Activated T-cell treated with anti-CD3 and anti-CD28 coated beads, Interleukin-2, amount 50 U/mL, for 72 hours (primary cell): ENCODE measurements at places on chromosomes 7 and 10. TPM values are rescaled to one million over a fixed set of nuclear protein-coding genes. Genes with fewer than 3 reads are reported as not detected.
A peak's percentile ranks its signal among the peaks of the same experiment; 100 is the strongest.

- H3K4me1 ChIP-seq, result no peaks in the 10 kb centered on the region
- no peak overlapping the region for H3K4me3 ChIP-seq
- H3K36me3 ChIP-seq, result no peaks in the 10 kb centered on the region
- H3K27me3 ChIP-seq, result no peaks in the 10 kb centered on the region
- no peak for DNase-seq
These were observed 14.5 kb downstream of the CTTNBP2 start for GRCh38 chr7:117858712-117859111.

- H3K4me1 ChIP-seq, result no peaks in the 10 kb centered on the region
- H3K4me3 ChIP-seq, result no peak overlapping the region
- no peak overlapping the region for H3K27ac ChIP-seq
- no peaks in the 10 kb centered on the region for H3K36me3 ChIP-seq
These were observed 38.7 kb downstream of the GPR26 start for GRCh38 chr10:123704812-123705211.

DNA sequence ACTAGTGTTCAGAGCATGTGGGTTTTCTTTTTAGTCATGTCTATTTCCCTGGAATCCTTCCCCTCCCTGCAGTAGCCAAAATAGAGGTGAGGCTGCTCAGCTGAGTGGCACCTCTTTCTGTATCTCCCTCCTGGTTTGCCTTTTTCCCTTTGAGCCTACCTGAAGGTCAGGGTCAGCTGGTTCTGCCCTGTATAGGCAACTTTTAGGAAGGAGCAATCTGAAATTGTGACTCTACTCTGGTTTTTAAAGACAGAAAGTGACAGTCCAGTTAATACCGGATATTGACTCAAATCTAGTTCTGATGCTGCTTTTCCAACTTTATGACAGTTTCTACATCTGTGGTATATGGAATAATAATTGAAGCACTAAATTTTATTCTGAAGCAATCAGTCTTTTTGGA, 26.0 kb downstream of the CCM2 start:
- H3K4me1 ChIP-seq, result peaks cover 89% of the 10 kb centered on the region
- H3K4me3 ChIP-seq, result peak overlapping the region; percentile 71
- H3K36me3 ChIP-seq, result peaks cover 37% of the 10 kb centered on the region
- H3K27ac ChIP-seq, result peak overlapping the region; percentile 66
- DNase-seq, result no peak

- DNase-seq, result no peak
- H3K27ac ChIP-seq, result no peak overlapping the region
- H3K4me3 ChIP-seq, result no peak overlapping the region
- no peaks in the 10 kb centered on the region for H3K36me3 ChIP-seq
- H3K27me3 ChIP-seq, result peaks cover 26% of the 10 kb centered on the region
These were observed 33.6 kb downstream of the KIAA1217 start for GRCh38 chr10:24242562-24242961.

- peak overlapping the region; percentile 66 for H3K4me3 ChIP-seq
- H3K4me1 ChIP-seq, result peaks cover 23% of the 10 kb centered on the region
- DNase-seq, result peak; percentile 23
- H3K36me3 ChIP-seq, result peaks cover 10% of the 10 kb centered on the region
These were observed 162.0 kb downstream of the KLF6 start for GRCh38 chr10:3622845-3623621.

- H3K4me3 ChIP-seq, result no peak overlapping the region
- peaks cover 21% of the 10 kb centered on the region for H3K27me3 ChIP-seq
- no peaks in the 10 kb centered on the region for H3K4me1 ChIP-seq
- H3K36me3 ChIP-seq, result no peaks in the 10 kb centered on the region
- DNase-seq, result no peak
- no peak overlapping the region for H3K27ac ChIP-seq
These were observed 238.2 kb upstream of the AGK start for GRCh38 chr7:141312828-141313521.

DNA sequence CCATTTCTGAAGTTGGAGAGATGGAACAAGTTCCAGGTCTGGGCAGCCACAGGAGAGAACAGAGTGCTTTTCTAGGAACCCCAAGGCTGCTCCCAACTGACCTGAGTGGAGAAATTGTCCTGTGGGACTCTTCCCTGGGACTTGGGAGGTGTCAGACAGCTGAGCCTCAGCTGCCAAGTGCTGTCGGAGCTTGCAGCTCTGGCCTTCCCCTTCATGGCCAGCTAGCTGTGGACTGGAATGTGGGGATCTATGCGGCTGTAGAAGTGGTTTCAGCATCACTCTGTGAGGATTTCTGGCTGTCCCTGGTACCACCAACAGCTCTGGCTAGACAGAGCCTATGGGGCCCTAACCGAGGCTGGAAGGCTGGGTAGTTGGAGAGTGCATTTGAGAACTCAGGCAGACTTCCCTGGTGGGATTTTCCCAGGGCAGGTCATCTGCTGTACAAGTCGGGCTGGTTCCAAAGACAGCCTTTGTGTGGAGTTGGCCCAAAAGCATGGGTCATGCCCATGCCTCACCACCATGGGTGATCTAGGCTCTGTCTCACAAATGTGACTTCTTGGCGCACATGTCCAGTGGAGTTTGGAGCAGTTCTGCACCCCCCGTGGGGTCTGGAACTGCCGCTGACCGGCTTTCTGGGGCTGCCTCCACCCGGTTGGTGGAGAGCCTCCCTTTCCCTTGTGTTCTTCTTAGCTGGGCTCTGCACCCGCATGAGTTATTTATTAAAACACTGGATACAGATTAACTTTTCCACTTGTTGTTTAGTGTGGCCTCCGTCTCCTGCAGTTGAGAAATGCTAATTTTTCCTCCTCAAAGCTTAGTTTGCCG, 10.9 kb downstream of the SUFU start:
- H3K4me1 ChIP-seq, result peaks cover 12% of the 10 kb centered on the region
- no peak for DNase-seq
- H3K27me3 ChIP-seq, result no peaks in the 10 kb centered on the region
- no peak overlapping the region for H3K4me3 ChIP-seq

- H3K27me3 ChIP-seq, result no peaks in the 10 kb centered on the region
- no peaks in the 10 kb centered on the region for H3K36me3 ChIP-seq
- no peak overlapping the region for H3K27ac ChIP-seq
- H3K4me3 ChIP-seq, result no peak overlapping the region
- no peak for DNase-seq
- H3K4me1 ChIP-seq, result no peaks in the 10 kb centered on the region
These were observed 170.4 kb downstream of the BMPER start for GRCh38 chr7:34075523-34076370.

DNA sequence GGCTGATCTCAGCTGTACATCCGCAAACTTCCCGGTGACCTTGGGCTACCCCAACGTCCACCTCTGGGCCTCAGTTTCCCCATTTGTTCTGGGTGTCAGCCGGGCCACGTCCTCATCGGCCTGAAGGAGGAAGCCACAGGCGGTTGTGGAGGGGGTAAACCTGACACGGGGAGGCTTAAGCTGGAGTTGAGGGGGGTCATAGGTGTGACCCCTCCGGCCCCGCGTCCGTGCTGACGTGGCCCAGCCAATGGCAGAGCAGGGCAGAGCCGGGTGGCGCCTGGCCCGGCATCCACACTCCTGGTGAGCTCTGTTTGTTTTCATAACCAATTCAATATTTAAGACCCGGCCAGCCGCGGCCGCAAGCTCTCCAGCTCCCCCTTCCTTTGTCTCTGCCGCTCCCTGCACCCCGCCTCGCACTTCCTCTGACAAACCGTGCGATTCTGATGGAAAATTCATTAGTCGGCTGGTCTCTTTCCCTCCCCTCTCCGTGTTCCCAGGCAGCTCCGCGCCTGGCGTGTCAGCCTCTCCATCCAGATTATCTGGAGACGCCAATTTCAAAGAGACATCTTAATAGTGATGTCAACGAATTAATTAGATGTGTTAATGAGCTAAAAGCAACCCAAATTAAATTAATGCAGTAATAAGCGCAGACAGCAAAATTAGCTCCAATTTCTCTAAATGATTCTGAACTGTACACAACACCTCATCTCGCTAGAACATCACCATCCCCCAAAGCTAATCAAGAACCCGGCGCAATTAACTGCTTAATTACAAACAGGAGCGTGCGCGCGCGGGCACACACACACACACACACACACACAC, 55.4 kb downstream of the MICALL2 start:
- H3K36me3 ChIP-seq, result peaks cover 3% of the 10 kb centered on the region
- H3K27me3 ChIP-seq, result peaks cover 51% of the 10 kb centered on the region
- peaks cover 9% of the 10 kb centered on the region for H3K4me1 ChIP-seq
- no peak for DNase-seq
- no peak overlapping the region for H3K27ac ChIP-seq
- no peak overlapping the region for H3K4me3 ChIP-seq

DNA sequence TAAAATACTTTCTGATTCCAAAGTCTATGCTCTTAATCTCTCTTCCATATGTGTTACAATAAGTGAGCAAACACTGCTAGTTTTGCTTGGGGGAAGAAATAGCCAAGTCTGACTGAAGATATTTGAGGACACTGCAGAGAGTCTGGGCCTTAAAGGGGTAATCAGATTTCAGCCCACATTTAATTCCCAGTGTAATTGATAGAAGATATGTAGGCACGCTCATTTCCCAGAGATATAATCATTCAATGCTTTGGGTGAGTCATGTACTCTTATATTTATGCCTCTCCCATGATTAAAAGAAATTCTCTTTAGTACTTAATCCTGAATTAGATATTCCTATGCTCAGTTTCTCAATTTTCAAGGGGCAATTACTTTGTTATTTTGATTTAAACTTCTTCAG, 178.1 kb upstream of the POM121L12 start:
- no peaks in the 10 kb centered on the region for H3K4me1 ChIP-seq
- H3K36me3 ChIP-seq, result no peaks in the 10 kb centered on the region
- no peaks in the 10 kb centered on the region for H3K27me3 ChIP-seq
- no peak overlapping the region for H3K4me3 ChIP-seq
- DNase-seq, result no peak
- no peak overlapping the region for H3K27ac ChIP-seq

DNA sequence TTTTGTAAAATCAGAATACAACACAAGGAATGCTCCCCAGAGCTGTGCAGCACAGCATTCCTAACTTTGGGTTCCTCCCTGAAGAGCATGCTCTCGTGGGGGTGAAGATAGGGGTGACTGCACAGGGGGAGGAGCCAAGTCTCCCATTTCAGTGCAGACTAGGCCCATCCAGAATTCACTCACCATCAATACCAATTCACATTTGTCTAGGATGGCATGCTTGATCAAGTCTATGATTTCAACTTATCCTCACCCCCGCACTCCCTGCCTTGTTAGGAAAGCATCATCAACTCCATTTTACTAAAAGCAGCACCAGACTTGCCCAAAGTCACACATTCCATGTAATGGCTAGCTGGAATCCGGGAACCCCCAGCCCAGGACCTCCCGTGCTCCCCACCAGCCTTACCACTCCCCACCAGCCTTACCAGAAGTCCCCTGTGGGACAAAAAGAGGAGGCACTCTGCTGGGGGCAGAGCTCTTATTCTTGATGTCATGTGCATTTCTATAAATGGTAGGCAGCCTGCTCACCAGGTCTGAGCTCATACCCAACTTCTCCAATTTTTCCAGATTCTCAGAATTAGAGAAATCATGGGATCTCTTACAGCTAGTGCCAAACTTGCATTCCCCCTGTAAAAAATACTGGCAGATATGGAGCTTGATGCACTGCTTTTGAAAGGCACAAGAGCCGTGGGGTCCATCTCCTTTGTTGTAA, 6.2 kb downstream of the PARP12 start:
- no peak overlapping the region for H3K27ac ChIP-seq
- DNase-seq, result no peak
- peaks cover 15% of the 10 kb centered on the region for H3K36me3 ChIP-seq

GRCh38 chr10:131588704-131589220, 277.2 kb upstream of the TCERG1L start:
- H3K27me3 ChIP-seq, result no peaks in the 10 kb centered on the region
- no peak for DNase-seq
- H3K36me3 ChIP-seq, result no peaks in the 10 kb centered on the region
- H3K4me1 ChIP-seq, result no peaks in the 10 kb centered on the region

DNA sequence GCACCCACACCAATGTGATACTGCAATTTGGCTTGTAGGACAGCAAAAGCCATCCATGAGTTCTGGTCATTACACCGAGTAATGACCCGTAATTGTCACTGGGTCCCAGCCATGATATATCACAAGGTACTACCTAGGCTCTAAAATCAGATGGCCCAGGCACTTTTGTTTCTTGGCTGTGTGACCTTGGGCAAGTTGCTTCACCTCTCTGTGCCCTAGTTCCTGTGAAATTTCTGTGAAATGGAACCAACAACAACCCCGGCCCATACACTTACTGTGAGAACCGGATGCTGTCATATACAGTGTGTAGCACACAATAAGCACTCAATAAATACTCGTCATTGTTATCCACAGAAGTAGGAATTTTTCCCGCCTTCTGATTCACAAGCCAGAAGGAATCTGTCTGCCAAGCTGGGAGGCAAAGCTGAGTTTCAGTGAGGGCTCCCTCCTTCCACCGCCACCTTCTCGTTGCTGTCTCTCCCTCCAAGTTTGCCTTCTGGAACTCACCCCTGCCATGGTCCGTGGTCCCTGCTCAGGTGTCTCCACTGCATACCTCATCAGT, 6.4 kb upstream of the CYTH3 start:
- peaks cover 10% of the 10 kb centered on the region for H3K27me3 ChIP-seq
- DNase-seq, result no peak
- no peaks in the 10 kb centered on the region for H3K4me1 ChIP-seq
- no peak overlapping the region for H3K27ac ChIP-seq
- no peak overlapping the region for H3K4me3 ChIP-seq

Gene MAGI2
- total RNA-seq, result 0.31 TPM

Gene TRIM50
- not detected for total RNA-seq

Gene TWIST1
- 6.5 TPM for total RNA-seq

Gene FKBP6
- not detected for total RNA-seq
